ENCODE measurements at places on chromosomes 7 and 10.

DNA sequence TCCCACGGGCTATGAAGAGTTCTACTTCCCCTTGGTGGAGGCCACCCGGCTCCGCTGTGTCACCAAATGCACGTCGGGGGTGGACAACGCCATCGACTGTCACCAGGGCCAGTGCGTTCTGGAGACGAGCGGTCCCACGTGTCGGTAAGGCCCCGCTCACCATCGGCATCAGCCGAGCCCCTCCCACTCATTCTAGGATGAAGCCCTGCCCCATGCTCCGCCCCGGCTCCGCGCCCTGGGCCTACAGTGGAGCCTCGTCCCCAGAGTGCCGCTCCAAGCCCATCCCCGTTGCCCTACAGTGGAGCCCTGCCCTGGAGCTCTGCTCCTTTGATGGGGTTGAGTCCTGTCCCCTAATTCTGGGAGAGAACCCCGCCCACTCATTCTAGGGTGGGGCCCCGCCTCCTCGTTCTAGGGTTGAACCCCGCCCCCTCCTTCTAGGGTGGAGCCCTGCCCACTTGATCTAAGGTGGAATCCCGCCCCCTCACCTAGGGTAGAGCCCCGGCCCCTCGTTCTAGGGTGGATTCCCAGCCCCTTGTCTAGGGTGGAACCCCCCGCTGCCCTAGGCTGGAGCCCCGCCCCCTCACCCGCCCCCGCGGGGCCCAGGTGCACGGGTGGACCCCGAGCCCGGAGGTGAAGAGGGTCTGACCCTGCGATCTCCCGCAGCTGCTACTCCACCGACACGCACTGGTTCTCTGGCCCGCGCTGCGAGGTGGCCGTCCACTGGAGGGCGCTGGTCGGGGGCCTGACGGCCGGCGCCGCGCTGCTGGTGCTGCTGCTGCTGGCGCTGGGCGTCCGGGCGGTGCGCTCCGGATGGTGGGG lies 3.4 kb upstream of the MUC12 start:
- peak; percentile 76 for DNase-seq

GRCh38 chr10:99396471-99396870 lies 34.0 kb downstream of the GOT1 start:
- no peak for DNase-seq

DNA sequence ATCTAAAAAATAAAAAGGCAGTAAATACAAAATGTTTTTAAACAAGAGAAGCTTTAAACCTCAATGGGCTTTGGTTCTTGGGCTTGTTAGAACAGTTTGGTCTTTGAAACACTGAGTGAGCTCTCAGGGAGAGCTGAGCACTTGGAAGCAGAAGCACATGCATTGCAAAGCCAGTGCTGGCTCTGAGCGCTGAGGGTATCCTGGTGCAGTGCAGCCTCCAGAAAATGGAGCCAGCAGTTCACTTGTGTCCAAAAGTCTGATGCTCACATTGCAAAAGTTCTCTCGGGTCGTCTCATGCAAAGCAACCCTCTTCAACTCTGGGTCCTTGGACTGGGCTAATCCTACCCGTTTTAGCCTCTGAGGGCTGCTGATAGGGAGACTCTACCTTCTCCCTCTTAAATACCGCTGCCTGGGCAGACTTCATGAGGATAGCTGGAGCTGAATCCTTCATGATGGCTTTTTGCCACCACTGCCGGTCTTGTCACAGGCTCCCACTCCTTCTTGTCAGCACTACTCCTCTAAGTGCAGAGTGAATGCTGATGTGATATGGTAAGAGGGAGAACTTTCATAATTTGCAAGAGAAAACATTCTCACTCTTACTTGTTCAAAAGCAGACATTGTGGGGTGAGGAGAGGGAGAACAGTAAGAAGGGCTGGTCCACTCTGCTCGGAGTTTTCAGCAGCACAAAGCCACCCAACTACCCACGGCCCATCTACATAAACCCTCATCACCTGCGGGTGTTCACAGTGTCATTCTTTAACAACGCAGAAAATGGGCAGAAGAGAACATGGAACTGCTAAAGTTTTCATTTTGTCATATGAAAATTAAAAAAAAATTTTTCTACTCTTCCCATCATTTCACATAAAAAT lies 42.2 kb upstream of the BMPER start:
- no peak for DNase-seq

DNA sequence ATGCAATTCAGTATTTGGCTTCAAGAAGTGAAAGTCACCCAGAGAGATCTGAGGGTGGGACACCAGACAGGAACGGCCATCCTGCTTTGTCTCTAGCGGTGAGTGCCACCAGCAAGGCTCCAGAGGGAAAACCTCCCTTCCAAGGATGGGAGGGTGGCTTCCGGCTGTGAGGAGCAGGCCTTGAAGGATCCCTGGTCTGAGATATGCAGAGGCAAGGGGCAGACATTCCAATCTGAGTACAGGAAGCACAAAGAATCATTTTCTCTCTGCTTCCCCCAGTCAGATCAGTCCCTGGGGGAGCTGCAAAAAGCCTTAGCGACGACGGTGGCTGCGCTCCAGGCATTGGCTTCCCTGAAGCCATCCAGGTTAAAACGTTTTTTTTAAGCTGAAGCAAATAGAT lies 167.4 kb downstream of the TEX36 start:
- no peak for DNase-seq

DNA sequence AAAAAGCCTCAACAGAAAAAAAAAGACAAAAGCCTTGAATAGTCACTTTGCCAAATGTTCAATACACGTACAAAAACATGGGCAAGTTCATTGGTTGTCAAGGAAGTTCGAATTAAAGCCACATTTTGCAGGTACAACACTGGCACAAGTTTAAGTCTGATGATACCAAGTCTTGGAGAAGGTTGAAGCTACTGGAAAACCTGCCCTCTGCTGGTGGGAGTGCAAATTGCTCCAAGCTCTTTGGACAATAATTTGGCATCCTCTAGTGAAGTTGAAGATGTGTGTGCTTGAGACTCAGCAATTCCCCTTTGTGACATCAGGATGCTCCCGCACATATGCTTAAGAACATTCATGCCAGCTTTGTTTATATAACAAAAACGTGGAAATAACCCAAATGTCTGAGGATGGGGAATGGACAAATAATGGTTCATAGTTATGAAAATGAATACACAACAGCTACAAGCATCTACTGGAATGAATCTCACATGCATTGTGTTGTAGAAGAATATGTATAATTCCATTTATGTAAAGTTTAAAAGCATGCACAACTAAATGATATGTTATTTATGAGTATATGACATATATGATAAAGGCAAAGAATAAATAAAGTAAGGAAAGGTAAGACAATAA lies 120.0 kb upstream of the PLPP4 start:
- DNase-seq, result peak; percentile 53

DNA sequence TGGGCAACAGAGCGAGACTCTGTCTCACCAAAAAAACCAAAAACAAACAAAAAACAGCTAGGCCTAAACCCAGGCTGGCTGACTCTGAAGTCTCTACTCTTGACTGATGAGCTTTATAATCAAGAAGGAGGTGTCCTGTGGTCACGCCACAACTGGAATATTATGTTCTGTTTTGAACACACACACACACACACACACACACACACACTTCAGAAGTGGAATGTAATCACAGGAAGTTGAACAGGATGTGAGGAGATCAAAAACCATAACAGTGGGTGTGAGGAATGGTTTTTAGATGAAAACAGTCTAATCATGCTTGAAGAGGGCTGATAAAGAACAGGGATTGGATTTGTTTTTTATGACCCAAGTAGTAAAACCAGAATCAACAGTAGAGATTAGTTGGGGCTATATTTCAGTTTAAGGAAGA lies 51.1 kb upstream of the IL6 start:
- DNase-seq, result peak; percentile 58

- peak; percentile 59 for DNase-seq
These were observed 51.2 kb downstream of the KIF5B start for GRCh38 chr10:32005050-32005449.

- no peak for DNase-seq
These were observed 4.5 kb upstream of the LRMDA start for GRCh38 chr10:75426880-75427279.

GRCh38 chr7:146875237-146875785 lies 758.7 kb downstream of the CNTNAP2 start:
- DNase-seq, result no peak

DNA sequence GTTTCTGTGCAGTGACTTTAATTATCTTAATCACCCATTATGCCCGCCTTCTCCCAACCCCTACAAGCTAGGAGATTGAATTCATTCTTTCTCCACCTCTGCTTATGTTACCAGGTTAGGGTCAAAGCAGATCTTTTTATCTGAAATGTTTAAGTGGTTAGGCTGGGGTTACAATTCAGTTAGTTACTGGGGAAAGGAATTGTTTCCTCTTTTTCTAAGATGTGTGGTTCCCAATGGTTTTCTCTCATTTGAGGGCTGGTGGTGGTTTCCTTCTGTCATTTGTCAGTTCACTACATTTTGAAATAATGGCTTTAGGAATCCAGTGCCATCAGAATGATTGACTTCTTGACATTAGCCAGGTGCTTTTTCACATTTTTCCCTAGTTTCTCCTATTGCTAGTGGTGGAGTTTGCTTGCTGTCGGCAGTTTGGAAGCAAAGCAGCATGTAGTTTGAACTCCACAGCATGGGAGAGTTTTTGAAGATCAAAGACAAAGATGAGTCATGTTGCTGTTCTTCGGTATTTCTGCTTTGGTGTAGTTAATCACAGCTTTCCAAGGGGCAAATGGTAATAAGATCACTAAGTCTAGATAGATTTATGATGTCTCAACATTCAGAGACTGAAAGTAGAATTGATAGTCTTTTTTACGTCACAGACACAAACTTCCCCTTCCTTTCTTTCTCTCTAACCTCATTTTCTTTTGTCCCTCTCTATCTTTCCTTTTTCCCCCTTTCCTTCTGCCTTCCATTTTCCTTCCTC lies 168.2 kb downstream of the SND1 start:
- DNase-seq, result no peak

GRCh38 chr7:103772171-103772773 lies 217.2 kb downstream of the RELN start:
- DNase-seq, result no peak

DNA sequence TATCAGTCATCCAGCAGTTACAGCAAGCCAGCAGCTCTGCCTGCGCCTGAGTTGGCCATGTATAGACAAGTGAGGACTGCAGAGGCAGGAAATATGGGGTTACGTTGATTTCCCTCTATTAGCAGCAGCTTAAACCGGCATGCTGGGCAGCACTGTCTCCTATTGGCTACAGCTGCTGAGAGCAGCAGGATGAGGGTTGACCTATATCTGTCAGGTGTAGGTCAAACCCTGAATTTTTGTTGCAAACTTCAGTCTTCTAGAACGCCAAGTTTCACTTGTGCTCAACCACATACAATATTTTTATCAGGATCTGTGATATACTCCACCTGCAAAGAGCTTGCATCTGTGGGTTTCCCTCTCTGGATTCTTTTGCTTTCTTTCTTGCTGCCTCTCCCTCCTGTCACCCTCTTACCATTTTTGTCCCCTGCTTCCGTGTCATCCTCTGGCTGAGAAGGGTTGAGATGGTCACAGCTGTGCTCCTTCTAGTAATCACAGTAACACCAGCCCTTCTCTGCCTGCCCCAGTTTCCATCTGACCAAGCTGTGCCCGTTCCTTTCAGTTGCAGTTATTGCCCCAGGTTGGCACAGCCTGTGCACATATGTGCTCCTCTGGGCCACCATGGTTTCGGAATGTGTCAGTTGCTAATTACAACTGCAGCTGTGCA lies 23.8 kb upstream of the GLCCI1 start:
- peak; percentile 64 for DNase-seq

GRCh38 chr10:87751274-87751673 lies 66.8 kb downstream of the ATAD1 start:
- no peak for DNase-seq

- no peak for DNase-seq
These were observed 126.4 kb upstream of the DKK1 start for GRCh38 chr10:52187521-52188258.

- DNase-seq, result no peak
These were observed 179.8 kb downstream of the NXPH1 start for GRCh38 chr7:8613191-8613590.

DNA sequence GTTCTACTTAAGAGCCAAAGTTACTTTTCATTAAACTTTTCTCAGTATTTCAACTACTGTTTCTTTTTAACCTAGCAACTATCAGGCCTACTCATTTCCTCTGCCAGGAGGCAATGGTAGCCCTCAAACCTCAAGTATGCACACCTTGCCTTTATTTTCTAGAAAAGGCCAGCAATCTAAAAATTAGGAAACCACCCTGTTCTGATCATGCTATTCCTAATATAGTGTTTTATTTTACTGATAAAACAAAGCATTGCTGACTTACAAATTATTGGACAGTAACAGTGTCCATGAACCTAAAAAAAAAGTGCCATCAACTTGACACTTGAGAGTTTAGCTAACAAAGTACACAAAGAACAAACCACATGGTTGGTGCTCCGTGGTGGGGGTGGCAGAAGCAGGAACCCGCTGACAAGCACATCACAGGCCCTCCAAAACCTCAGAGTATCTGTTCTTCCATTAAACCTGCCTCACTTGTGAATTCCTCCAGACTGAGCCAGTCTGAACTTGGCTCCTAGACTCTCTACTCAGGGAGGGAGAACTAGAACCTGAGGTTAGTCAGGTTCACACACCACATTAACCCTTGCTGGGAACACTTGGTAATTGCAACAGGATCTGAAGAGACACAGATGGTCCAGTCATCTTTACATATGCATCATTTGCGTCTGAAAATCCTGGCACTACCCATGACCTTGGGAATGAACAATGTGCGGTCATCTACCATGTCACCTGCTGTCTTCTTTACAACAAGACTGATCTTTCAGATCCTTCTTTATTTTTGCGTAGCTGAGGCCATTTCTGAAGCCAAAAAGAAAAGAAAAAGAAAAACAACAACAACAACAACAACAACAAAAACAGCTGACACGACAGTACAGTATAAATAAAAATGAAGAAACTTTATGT lies 31.9 kb downstream of the PIP4K2A start:
- DNase-seq, result peak; percentile 73

GRCh38 chr7:47757921-47758411 lies 176.1 kb upstream of the TNS3 start:
- no peak for DNase-seq

- DNase-seq, result no peak
These were observed 67.4 kb upstream of the ADGRA1 start for GRCh38 chr10:133020193-133020817.

- DNase-seq, result peak; percentile 33
These were observed 72.4 kb upstream of the LRRC4 start for GRCh38 chr7:128103498-128104107.

DNA sequence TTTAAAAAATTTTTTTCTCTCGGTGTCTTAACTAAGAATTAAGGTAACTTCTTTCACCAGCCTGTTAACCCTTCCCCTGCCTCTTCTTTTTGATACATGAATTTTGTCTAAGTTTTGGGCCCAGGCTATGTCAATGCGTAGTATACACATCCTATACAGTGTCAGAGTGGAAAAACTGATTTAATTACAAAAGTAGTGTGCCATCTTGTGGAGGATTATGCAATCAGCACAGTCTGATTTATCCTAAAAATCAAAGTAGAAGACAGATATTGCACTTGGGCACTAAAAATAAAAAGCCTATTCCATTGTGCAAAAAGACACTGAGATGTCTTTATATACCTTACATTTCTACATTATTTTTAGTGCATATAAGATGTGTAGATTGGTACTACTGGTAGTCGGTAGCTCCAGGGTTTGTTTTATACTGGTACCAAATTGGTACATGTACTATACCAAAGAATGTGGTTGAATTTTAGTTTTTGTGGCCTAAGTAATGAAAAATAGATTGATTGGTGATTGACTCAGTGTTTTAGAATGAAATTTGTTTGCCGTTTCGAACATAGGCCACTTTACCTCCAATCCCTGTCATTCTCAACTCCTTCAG lies 96.6 kb downstream of the MKLN1 start:
- DNase-seq, result peak; percentile 10

- no peak for DNase-seq
These were observed 33.1 kb downstream of the PRR15 start for GRCh38 chr7:29596593-29597178.

All from CD4-positive, alpha-beta T cell treated with Interleukin-17A for 4 hours (primary cell).